ENCODE measurements at places on chromosomes 5 and 9.

DNA sequence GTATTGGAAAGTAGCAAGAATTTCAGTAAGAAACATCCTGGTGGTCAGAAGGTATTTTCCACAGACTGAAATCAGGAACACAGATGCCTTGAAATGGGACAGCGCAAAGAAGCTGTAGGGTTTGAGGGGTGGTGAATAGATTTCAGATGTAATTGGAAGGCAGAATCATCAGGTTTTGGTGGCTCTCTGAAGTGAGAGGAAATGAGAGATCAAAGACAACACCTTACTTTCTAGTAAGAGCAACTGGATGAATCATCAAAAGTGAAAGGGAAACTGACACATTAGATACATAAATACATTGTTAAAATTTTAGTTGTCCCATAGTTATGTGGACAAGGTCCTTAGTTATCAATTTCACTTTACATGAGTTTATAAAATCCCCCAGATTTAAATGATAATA, 188.2 kb upstream of the SLC27A6 start:
- no peak for DNase-seq

GRCh38 chr5:24773261-24773660, 128.5 kb upstream of the CDH10 start:
- no peak for DNase-seq

DNA sequence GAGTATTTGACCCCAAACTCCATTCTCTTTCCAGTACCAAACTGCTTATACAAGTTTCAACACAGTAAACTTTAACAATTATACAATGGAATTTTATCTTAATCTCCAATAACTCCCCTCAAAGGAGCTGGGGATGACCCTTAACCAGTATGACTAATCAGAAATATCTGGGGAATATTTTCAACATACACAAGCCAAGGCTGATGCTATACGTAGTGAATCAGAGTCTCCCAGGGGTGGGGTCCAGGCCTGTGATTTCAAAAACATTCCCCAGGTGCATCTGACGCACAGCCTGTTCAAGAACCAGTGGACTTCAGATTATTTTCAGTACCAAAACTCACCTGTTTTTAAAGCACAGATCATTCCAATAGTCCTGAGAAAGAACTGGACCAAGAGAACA, 11.8 kb upstream of the SEMA5A start:
- no peak for DNase-seq

- DNase-seq: no peak
These were observed 80.0 kb upstream of the OTULINL start for GRCh38 chr5:14501353-14502293.

GRCh38 chr9:120412425-120412951, 167.5 kb downstream of the CDK5RAP2 start:
- DNase-seq: no peak

- DNase-seq: no peak
These were observed 980.8 kb upstream of the DMAC1 start for GRCh38 chr9:8780386-8780785.

DNA sequence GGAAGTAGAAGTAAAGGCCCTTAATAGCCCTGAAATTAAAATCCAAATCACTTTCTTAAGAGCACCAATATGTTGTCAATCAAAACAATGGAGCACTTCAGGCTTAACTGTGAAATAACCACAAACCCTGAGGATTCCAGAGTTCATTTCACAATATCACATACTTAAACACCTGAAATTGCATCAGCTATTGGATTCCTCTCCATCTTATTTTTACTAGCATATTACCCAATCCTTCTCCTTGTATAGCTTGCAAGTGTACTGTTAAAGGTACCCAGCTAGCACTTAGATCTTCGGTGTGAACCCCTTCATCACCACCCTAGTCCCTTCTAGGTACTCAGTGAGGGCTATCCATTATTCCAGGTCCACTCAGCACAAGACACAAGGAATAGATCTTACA, 287.3 kb downstream of the EFNA5 start:
- no peak for DNase-seq

DNA sequence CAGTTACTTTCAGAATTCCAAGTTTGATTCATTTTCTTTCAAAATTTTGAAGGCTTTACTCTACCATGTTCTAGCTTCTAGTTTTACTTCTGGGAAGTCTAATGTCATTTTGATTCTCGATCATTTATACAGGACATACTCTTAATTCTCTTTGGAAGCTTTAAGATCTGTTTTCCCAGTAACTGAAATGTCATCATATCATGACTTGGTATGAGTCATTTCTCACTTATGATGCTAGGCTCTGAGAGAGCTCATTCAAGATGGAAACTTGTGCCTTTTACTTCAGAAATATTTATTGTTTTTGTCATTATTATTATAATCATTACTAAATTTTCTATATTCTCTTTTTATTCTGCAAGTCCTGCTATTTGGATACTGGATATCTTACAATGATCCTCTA, 222.3 kb downstream of the PARP8 start:
- no peak for DNase-seq

DNA sequence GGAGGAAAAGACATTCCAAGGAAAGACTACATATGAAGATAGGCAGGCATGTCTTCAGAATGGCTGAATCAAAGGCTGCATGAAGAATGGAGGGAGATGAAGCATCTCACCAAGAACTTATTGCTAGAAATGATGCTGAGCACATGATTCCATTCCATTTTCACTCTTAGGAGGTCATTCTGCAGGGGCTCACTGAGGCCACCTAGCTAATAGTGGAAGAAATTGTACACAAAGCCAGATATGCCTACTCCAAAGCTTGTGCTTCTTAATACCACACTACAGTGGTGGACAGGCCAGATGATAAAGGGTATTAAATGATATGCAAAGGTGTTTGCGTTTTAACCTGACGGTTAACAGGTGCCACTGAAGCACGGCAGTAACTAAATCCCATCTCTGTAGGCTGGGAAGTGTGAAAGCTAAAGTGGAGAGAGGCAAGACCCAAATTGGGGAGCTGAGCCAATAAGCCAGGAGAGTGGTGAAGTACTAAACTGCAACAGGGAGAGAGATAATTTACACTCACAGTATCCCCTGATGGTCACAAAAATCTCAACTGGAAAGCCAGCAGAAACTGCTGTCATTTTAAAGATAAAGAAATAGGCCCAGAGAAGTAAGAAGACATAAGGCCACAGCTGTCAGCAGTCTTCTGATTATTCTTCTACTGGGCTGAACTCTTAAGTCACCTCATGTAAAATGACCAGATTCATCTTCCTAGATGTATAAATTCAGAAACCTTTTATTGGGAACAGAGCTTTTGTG, 14.6 kb downstream of the NDUFA8 start:
- DNase-seq: no peak

- no peak for DNase-seq
These were observed 19.9 kb upstream of the CYLC2 start for GRCh38 chr9:102975251-102975650.

DNA sequence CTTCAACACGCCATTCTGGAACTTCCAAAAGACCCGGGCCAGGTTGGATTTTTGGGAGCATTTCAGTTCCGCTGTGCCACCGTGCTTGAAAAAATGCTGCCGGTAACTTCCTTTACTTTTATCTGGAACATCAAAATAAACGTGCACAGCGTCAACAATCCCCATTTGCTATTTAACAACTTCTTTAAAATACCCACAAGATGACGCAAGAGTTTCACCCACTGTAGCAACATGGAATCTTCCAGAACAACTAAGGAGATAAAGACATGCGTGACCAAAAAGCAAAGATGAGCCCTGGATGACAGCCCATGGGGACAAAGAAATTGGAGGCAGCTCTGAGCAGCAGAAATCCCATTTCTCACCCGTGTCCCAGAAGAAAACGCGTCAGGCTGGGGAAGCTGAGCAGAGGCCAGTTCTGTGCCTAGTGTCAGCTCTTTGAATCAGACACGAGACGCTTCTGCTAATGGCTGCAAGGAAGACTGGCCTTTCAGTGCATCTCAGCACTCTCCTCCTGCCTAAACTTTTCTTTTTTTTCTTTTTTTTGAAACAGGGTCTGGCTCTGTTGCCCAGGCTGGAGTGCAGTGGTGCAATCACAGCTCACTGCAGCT, 61.3 kb downstream of the SECISBP2 start:
- no peak for DNase-seq

DNA sequence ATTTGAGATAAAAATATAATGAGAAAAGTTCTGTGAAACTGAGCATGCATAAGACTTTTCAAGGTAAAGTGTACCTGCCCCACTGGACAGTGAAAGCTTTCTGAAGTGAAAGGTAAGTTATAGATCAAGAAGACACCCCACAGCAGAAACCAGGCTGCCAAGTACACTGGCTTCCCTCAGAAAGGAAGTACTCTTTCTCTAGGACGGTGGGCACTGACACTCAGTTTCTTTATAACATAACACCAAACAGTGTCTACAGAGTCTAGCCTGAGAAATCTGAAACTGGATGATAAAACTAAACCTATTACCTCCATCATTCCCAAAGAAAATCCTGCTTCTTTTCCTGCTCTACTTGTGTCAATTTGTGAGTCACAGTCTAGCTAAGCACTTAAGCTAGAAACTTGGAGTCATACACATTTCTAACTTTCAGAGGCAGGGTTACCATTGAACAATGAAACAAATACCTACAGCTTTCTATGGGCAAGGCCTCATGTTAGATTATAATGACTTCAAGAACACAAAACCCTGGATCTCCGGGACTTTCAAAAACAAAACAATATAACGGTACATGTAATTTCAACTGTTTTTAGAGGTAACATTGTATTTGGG, 136.7 kb downstream of the CPLANE1 start:
- no peak for DNase-seq

- DNase-seq: no peak
These were observed 47.4 kb downstream of the LMX1B start for GRCh38 chr9:126661122-126661520.

GRCh38 chr9:7067169-7067568, 309.4 kb downstream of the KDM4C start:
- DNase-seq: no peak

DNA sequence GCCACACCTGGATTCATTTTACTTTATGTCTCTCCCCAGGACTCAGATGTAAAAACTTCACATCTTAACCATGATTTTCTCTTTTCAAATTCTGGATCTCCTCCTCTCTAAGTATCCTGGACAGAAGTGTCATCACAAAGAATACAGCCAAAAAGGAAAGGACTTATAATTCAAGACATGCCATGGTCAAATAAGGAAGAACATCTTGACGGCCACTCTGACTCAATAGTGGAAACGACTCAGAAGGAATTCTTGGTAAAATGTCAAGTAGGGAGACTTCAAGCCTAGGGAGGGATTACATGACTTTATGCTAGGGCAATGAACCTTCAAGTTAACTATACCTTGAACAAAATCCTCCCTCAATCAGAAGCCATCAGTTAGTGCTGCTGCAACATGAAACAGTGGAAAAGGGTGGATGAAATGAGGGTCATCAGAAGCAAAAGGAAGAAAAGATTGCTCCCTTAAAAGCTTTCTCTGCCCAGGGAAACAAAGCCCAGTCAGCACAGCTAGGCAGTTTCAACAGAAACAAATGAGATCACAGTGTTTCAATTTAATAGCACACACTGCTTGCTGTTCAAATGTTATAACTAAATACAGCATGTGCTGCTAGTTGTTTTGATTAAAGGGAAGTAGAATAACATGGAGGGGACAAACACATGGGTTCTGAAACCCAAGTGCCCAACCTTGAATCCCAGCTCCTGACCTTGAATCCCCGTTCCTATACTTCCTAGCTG, 101.4 kb downstream of the LPAR1 start:
- no peak for DNase-seq

DNA sequence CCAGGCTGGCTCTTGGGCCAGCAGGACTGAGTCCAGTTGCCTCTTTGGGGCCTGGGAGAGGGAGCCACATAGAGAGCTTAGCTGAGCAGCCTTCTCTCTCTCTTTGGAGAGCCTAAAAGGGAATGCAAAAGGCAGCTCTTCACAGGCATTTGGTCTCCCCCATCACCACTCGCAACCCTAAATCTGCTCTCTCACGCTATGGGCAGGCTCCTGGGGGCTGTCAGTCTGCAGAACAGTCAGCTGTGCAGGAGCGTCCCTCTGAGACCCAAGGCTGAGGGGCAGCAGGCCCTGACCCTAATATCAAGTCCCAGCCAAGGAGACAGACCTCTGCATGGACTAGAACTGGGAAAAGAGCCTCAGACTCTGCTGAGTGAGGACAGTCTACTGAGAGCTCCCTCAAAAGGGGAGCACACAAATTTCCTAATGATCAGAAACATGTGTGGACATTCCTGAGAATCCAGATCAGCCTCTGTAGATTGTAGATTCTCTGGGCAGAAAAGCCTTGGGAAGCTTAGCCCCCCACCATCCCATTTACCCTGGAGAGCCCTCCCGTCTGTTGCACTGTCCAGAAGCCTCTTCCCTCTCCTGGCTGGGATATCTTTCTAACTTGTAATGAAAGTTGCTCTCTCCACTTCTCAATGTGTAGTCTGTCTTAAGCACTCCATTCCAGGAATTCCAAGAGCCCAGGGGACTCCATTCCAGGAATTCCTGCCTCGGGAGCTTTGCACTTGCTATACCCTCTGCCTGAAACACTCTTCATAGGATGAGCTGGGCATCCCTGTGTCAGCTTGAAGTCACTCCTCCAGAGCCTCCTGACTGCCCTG, 79.4 kb downstream of the FAM114A2 start:
- no peak for DNase-seq

GRCh38 chr9:117414906-117415331, at the start of gene ASTN2:
TSS of gene ASTN2 (minus strand) at chr9:117415057. CDS start at chr9:117414938, 119 bp downstream.
- DNase-seq: no peak

- no peak for DNase-seq
These were observed 188.8 kb downstream of the COMMD10 start for GRCh38 chr5:116273448-116274242.

DNA sequence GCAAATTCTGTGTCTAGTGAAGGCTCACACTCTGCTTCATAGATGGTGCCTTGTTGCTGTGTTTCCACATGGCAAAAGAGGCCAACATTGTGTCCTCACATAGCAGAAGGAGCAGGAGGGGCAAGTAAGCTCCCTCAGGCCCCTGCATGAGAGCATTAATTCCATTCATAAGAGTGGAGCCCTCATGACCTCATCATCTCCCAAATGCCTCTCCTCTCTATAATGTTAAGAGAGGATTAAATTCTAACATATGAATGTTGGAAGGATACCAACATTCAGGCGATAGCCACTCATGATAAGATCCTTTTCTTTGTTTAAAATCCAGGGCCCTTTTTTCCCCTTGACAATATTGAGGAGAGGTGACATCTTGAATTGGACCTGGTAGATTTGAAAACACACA, 35.2 kb upstream of the PAM start:
- no peak for DNase-seq

DNA sequence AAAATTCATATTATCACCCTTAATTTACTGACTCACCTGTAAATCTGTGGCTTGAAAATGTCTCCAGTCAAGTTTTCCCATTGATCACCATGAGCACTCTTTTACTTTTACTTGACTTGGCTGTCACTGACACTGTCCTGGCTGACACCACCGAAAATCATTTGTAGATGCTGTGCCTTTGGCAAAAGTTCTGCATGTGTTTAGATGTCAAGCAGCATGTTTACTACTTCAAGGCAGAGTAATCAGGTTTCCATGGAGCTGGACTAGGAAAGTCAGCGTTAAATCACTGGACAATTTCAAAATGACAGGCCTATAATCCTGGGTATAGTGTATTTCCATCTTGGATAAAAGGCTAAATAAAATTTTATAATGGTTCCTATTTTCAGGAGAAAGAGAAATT, 1530.6 kb upstream of the CDH6 start:
- DNase-seq: no peak

- DNase-seq: no peak
These were observed 58.6 kb downstream of the LHFPL2 start for GRCh38 chr5:78589923-78590322.

GRCh38 chr9:128077847-128078503, 9.9 kb downstream of the SLC25A25 start:
- DNase-seq: no peak

Measured in colonic mucosa (tissue), 4 donors.